ENCODE measurements at places on chromosomes 12 and 14. TPM values are rescaled to one million over a fixed set of nuclear protein-coding genes. Genes with fewer than 3 reads are reported as not detected.

The KRT3 gene
- 5.7 TPM for total RNA-seq

The GARIN6 gene
- not detected for total RNA-seq

The PLCZ1 gene
- total RNA-seq = not detected

The TMPRSS12 gene
- total RNA-seq = not detected

The C1R gene
- 94.5 TPM for total RNA-seq

The CGRRF1 gene
- total RNA-seq = 24.9 TPM
